AG09319 (cell line): ENCODE measurements at places on chromosomes 12 and 14.

- no peak for DNase-seq
Measured at GRCh38 chr12:64457032-64457431, 5.1 kb downstream of the TBK1 start.

GRCh38 chr14:89366864-89367778, 49.9 kb downstream of the FOXN3 start:
- DNase-seq = no peak

DNA sequence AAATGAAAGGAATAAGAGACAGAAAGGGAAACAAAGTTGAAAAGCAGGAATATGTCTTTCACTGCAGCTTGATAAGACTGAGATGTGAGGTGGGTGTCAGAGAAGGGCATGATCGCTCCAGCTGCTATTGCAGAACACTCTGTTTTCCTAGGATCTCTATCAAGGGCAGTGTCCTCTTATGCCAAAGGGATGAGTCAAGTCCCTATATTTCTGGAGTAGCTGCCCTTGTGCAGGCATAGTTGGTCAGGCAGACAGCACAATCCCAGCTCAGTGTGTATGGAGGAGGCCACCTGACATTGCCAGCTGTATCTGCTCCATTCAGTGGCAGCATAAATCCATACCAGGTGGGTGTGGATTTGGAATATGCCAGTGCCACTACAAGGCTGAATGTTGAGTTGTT, 101.6 kb downstream of the DAD1 start:
- no peak for DNase-seq

GRCh38 chr12:25997201-25997963, 38.9 kb downstream of the RASSF8 start:
- DNase-seq = peak; percentile 76

DNA sequence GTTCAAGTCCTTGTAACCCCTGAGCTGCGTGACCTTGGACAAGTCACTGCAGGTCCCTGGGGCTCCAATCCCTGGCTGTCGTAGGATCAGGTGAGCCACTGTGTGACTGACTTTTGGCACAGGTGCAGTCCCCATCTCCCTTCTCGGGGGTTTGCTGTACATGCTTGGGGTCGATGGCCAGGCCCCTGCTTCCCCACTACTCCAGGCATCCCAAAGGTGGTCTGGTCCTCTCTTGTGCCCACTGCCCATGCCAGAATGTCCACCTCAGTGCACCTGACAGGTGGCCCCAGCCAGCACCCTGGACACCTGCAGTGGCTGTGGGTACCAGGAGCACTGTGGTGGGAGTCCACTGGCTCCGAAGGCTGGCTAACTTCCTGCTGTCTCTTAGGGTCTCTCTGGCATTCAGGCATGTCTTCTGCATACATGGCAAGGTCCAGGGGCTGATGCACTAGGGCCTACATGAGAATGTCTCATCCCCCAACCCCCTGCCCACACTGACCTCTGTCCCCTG, 14.7 kb downstream of the FOXN4 start:
- no peak for DNase-seq

- no peak for DNase-seq
Measured at GRCh38 chr12:107564946-107565345, 120.7 kb upstream of the PWP1 start.

GRCh38 chr14:101584055-101584859, 23.0 kb downstream of the DIO3 start:
- DNase-seq = peak; percentile 61

DNA sequence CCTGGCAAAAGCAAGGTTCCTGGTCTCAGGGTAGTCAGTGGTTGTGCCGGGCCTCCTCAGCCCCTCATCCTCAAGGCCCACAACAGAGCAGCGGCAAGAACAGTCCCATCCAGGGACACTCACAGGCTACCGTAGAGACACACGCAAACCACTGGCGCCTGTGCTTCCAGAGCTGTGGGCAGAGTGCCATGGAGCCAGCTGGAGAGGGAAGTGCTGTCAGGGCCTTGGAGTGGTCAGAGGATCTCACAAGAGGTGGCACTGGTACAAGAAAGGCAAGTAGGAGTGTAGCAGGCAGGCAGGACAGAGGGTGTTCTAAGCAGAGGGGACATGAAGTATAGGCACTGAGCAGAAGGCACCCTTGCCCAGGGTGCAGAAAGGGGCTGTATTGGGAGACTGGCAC, 34.6 kb downstream of the ANKRD9 start:
- peak; percentile 7 for DNase-seq

DNA sequence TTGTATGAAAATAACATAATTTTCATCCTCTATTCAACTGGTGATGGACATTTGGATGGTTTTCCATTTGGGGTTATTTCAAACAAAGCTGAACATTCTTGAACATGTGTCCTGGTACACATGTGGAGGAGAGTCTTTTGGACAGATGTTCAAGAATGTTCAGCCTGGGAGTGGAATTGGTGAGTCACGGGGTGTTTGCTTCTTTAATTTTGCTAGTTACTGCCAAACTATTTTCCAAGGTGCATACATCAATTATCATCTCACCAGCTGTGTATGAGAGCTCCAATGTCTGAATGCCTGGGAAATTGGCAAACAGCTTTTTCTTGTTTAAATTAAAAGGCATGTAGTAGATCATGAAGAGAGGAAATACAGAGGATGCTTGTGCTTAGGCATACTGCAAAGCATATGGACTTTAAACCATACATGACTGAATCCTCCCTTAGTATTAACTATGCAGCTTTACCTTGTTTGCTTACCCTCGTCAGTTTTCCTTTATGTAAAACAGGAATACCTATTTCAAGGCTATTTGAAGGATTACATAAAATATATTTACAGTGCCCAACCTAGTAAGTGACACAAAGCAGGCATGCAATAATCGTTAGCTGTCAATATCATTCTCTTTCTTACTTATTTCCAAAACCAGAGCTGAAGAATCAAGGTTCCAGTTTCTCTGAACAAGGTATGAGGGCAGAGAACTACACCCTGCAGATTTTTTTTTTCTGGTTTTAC, 152.1 kb downstream of the ITPR2 start:
- DNase-seq = peak; percentile 8

DNA sequence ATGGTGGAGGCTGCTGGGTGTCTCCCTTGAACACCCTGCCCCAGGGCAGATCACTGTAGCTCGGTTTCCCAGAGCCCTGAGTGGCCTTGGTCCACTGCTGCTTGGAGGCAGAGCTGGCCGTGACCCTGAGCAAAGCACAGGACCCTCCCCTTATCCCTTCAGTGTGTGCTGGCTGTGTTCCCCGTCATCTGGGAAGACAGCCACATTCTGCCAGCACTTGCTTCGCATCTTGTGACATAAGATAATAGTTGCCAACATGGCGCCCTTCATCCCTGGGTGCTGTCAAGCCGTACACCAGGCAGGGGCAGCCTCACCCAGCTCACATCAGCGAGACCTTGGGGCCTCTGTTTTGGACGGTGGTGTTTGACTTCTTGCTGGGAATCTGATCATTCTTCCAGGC, 12.1 kb upstream of the ALDH2 start:
- no peak for DNase-seq

DNA sequence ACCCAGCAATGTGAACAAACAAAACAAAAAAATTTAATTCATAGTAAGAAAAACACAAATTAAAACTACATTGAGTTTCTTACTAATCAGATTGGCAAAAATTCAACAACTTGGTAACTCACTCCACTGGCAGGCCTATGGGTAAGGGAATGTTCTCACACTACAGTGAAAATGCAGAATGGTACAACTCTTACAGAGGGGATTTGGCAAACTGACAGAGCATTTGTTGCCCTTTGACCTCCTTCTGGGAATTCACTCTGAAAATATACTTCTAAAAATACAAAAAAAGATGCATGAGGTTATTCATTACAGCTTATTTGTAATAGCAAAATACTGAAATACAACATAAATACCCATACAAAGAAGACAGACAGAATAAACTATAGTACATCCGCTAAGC, 32.8 kb downstream of the ABCD2 start:
- no peak for DNase-seq

- DNase-seq = no peak
Measured at GRCh38 chr14:101404426-101405170, 156.7 kb upstream of the DIO3 start.

DNA sequence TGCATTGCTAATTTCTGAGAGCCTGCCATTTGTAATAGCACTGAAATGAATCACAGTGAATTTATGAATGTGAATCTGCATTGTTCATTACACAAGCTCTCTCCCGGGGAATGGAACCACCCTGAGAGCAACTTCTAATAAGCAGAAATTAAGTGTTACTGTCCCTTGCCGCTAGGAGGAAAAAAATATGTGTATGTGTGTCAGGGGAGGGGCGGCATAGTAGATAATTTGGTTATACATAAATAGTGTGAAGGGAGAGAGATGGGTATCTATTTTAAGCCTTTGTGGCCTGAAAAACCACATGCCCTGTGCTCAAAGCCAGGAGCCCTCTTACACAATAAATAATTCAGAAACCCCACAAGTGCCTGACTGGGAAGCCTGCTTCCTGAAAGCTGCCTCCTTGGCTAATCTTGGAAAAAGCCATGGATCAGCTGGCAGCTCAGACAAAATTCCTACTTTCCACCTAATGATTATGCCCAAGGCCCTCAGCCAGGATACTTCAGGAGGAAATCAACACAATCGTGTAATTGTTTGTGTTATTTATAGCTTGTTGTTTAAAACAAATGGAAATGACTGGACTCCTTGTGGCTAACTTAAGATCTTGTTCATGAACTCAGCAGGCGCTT, 366.2 kb upstream of the KITLG start:
- peak; percentile 63 for DNase-seq

GRCh38 chr14:90239139-90239538, 17.2 kb upstream of the PSMC1 start:
- DNase-seq = no peak

DNA sequence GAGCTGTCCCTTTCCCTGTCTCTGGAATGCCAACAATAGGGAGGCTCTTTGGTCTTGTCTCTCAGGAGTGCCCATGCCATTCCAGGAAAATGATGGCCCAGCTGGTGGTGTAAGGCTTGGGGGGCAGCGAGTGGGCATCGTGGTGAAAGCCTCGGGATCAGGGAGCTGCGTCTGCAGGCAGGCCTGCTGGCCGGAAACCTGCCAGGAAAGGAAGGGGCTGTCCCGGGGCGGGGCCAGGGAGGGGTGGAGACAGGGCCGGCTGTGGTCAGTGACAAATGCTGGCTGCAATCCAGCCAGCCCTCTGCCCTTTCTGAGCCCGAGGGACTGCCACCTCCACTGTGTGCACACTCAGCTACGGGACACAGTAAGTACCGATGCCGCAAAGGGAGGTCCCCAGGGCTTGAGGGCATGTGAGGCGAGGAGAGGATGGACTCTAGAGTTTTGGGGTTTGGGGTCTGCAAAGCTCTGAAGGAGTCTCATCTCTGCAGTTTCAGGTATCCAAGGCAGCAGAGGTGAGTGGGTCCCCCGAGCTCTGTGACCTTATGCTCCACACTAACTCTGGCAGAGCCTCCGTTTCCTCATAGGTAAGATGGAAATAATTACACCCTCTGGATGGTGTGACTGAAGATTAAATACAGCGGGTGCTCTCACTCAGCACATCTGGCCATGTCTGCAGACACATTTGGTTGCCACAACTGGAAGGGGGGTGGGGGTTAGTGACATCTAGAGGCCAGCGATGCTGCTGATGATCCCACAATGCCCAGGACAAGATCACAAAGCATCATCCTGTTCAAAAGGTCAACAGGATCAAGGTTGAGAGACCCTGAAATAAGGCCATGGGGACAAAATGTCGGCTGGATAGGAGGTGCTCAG, at the start of gene SERPINA5:
TSS of gene SERPINA5 (plus strand) at position 300 of the 873 bp plus-strand sequence. CDS start 5,937 bp downstream, outside the sequence.
- no peak for DNase-seq

- DNase-seq = no peak
Measured at GRCh38 chr14:99677231-99678140, 6.6 kb upstream of the CYP46A1 start.

GRCh38 chr12:69338936-69339335, 9.2 kb upstream of the LYZ start:
- no peak for DNase-seq

DNA sequence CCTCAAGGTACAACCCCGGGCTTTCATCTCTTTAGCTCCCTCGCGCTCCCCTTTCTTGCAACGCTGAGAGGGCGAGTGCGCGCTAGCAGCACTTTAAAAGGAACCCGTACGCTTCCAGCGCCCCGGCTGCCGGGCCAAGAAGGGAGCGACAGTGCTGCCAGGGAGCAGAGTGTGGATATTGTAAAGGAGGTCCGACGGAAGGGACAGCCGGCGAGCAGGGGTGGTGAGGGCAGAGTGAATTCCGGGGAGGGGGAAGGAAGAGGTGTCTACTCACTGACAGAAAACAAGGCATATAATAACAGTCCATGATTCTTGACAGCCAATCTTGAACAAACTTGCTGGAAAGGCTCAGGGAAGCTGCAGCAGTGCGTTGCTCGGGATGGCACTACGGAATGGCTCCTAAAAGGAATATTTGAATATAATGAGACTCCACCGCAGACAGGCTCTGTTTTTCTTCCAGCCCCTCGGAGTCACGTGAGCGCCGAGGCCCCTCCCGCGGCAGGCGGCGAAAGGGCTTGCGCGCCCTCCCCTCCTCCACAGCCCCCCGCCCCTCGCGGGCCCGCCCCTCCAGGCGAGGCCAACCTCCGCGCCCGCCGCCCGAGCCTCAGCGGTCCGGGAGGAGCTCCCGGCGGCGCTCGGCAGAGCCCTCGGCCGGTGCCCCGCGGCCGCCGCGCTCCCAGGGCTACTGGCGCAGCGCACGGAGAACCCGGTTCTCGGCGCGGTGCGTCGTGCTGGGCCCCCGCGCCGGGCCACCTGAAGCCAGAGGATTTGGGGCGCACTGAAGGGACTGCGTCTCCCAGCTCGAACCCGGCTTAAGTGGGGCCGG, 3.4 kb downstream of the BMP4 start:
- peak; percentile 73 for DNase-seq

- no peak for DNase-seq
Measured at GRCh38 chr12:81974762-81975161, 215.6 kb upstream of the PPFIA2 start.

DNA sequence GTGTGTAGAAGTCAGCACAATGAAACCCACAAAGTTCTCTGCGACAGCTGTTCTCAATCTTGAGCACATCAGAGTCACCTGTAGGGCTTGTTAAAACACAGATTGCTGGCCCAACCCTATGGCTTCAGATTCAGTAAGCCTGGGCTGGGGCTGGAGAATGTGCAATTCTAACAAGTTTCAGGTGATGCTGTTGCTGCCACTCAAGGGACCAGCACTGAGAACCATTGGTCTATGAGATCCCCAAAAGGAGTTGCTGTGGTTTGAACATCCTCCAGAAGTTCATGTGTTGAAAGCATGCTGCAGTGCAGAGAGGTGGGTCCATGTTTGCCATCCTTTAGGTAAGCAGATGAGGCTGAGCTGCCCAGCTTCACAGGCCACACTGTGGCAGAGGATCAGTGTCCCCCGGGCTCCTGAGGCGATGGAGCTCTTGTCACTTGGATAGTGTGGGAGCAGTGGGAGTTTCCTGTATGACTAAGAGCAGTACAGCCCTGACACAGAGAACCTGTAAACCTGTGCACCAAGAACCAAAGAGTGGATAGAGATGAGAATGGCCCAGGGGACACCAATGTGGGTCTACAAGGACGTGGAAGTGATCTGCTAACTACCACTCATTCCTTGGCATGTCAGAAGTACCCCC, 8.0 kb upstream of the RTRAF start:
- no peak for DNase-seq

DNA sequence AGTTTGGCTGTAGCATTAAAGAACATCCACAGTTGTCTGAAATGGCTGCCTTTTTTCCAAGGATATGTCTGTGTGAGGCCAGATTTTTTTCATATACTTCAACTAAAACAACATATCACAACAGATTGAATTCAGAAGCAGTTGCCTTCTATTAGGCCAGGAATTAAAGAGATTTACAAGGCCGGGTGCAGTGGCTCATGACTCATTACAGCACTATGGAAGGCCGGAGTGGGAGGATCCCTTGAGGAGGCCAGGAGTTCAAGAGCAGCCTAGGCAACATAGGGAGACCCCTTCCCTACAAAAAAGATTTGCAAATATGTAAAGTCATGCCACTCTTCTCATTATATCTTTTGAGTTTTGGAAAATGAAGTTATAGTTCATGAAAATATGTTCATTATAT, 108.6 kb downstream of the KTN1 start:
- DNase-seq = no peak
